CD4-positive, alpha-beta T cell treated with Interferon alpha-2 for 1 hour (primary cell): ENCODE measurements at places on chromosomes 1 and 21.

- no peak for DNase-seq
Observed at GRCh38 chr1:95086949-95087533, 14.3 kb upstream of the ALG14 start.

- no peak for DNase-seq
Observed at GRCh38 chr1:47661040-47661439, 223.2 kb downstream of the FOXD2 start.

GRCh38 chr21:20997311-20997635 is 936 bp upstream of the NCAM2 start:
- DNase-seq: no peak

DNA sequence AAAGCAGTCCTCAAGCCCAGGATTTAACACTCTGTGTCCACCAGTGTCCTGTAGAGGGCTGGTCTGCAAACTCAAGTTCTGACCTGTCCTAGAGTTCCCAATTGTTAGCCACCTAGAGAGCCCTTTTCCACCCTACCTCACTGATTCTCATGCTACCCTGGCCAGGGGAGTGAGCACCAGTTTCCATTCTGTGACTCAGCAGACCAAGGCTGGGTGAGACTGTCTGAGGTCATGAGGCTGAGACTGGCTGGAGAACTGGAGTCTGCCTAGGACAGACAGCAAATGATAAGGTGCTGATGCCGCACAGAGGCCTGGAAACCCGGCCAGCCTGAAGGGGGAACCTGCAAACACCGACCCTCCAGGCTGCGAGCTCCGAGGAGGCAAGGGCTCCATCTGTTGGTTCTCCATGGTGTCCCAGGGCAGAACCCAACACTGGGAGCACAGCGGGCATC is 13.7 kb downstream of the GLIS1 start:
- no peak for DNase-seq

- DNase-seq: no peak
Observed at GRCh38 chr1:21069549-21069948, 107.1 kb downstream of the EIF4G3 start.

GRCh38 chr1:198072177-198072576 is 84.6 kb upstream of the NEK7 start:
- DNase-seq: no peak

DNA sequence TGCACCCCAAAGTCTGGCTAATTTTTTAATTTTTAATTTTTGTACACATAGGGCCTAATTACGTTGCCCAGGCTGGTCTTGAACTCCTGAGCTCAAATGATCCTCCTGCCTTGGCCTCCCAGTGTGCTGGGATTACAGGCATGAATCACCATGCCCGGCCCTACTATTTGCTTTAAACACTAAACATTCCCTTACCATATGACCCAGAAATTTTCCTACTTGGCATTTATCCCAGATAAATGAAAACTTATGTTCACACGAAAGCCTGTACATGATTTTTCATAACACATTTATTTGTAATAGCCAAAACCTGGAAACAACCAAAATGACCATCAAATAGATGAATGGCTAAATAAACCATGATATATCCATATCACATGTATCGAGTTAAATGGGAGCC is 35.8 kb downstream of the NDUFS5 start:
- DNase-seq: no peak

GRCh38 chr1:103441342-103441741 is 84.2 kb upstream of the RNPC3 start:
- no peak for DNase-seq

DNA sequence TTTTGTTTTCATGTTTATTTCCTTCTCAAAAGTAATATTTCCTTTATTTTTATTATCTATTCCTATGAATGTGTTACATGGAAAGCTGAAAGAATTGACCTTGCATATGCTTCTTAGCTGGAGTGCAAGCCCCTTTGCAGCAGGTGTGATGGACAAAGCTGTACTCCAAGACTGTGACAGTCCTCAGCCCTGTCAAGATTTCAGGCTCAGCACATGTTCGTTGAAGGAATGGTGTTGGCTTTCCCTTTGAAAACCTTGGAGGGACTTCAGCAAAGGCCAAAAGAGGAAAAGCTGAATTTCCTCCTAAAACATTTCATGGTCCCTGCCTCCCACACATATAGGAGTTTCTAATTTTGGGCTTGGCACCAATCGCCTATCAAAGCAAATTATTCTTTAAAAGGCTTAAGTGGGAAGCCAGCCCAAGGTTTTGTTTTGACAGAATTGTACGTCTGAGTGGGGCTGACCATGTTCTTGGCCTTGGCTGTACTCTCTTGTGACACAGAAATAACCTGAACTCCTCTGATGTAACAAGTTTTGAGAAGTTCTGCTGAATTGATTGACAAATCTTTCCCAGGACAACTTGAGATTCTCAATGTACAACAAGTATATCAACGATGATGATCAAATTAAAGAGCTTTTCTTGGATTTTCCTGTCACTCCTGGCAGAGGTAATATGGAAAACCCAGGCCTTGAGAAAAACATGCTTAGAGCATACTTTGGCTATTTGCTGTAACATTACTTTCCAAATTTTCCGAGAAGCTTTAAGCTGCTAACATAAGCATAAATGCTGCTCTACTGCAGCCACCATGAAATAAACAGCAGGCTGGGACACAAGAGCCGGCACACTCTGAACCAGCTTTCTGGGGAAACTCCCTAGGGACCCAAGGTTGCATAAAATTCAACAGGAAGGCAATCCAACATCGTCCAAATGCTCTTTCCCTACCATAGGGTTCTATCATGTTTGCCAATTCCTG is 135.7 kb upstream of the ZNF648 start:
- DNase-seq: no peak

DNA sequence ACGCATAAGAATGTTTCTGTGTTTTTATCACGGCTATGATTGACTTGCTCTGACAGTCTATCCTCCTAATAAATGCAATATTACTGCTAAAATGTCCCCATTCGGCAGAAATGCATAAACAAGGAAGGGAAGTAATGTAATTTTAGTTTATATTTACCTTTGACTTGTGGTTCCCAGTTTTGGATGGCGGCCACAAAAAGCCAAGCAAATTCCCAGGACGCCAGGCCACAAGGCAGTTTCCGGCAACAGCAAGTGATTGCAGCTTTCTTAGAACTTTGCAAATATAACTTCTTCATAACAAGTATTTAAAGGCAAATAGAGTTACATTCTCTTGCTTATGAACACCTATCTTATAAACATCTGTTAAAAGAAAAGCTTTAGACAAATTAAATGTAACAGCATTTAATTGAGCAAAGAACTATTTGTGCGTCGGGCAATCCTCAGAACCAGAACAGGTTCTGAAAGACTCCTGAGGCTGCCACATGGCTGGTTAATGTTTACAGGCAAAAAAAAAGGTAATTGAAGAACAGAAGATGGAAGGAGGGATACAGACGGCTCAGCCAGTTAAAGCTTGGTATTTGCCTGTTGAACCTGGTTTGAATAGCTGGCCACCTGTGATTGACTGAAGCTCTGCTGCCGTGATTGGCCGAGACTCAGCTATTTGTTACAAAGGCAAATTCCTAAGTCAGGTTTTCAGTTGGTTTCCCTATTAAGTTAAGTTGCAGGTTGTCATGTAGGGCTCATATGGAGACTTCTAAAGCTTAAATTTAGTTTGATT is 80.8 kb downstream of the C21orf91 start:
- no peak for DNase-seq

- no peak for DNase-seq
Observed at GRCh38 chr1:13661539-13661938, 38.4 kb upstream of the PRDM2 start.

DNA sequence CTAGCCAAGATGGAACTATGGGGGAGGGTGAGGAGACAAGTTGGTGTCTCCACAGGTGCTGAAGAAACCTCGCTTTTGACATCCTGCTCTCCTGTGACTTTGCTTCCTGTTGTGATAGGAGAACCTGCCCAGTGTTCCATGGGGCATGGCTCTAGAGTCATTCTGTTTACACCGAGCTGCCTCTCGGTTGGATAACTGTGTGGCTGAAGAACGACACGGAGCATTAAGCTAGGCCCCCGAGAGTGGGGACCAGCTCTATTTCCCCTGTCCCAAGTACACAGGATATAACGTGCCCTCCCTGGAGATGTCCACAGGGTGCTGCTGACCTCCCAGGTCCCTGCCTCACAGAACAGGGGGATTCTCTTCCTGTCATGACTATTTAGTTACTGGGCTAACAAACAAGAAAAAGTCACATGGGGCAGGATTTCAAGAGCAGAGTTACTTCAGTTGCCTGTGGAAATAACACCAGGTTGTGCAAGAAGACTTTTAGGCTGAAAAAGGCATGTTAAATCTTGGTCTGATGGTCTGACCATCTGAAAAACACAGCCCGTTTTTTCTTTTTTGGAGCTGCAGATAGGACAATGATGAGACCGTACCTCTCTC is 29.4 kb upstream of the PPP2R5A start:
- peak; percentile 17 for DNase-seq

DNA sequence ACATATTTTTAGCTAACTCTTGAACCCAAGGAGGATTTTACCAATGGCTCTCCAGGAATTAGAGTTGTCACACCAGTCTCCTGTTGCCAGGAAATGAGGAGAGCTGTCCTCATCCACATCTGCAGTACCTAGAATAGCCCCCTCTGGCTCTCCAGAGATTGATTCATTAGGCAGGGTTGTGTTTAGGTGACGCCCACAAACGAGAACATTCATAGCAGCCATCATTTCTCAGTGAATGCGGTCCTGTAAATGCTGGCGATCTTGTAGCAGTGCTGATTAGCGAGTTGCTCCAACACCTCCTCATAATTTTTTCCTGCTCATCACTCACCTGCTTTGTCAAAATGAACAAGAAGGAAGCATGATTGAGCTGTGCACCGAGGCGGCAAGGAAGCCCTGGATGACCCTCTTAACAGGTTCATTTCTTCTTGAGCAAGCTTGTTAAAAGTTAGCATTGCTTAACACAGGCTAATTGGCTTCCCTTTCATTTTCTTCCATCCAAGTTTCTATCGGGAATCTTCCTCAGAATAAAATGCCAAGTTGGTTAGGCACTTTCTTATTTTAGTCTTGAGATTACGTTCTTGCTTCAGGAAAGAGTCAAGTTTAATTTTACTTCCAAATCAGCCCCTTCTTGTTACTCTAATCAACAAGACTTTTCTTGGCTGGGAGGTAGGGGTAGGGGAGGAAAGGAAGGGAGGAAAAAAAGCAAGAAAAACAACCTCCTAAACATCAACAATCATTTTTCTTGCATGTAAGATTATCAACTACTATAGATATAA is 16.5 kb upstream of the KLHDC8A start:
- DNase-seq: no peak

DNA sequence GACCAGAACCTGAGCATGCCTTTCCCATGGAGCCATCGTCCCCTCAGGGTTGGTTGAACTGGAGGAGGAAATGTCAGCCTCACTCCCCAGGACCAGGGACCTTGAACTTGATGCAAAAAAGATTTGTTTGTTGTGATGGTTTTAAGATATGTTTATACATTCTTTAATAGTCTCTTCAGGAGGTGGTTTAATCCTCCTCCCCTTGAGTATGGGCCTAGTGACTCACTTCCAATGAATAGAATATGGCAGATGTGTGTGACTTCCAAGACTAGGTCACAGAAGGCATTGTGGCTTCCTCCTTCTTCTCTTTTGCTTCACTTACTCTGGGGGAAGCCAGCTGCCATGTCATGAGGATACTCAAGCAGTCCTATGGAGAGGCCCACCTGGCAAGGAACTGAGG is 81.7 kb upstream of the WNT4 start:
- no peak for DNase-seq

- peak; percentile 54 for DNase-seq
Observed at GRCh38 chr1:247409869-247410544, 6.0 kb upstream of the NLRP3 start.

DNA sequence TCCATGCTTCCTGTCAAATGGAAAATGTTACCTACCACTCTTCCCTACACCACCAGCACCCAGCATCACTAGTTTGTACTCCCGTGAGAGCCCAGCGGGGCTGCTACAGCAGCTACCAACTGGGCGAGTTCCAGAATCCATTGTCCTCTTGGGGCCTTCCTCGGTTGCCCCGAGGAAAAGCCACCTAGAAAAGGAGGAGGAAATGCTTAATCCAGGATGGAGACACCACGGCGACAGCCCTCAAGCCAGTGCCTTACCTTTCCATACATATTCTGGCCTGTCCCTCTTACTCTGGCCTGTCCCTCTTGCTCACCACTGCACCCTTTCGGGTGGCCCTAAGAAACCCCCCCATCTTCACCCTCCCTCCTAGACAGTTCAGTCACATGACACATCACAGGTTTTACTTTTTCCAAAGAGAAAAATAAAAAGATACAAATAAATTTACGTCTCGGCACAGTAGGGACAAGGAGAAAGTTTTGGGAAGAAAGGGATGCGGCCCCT is 478 bp downstream of the RIT1 start:
- no peak for DNase-seq

DNA sequence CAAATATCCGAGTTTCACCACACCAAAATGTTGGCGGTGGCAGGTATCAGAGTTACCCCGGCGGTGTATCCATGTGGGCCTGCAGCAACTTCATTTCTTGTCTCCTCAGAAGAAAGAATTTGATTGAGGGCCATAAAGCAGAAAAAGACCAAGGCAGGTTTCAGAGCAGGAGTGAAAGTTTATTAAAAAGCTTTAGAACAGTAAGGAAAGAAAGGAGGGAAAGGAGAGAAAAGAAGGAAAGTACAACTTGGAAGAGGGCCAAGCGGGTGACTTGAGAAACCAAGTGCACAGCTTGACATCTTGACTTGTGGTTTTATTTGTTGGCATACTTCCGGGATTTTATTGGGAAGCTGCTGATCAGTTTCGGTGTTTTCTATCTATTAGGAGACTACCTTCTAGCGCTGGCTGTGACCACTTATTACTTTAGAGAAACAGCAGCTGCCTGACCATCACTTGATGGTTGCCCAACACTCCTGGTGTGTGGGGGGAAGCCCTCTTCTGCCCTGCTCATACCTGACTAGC is 75.5 kb upstream of the RAB3GAP2 start:
- no peak for DNase-seq

DNA sequence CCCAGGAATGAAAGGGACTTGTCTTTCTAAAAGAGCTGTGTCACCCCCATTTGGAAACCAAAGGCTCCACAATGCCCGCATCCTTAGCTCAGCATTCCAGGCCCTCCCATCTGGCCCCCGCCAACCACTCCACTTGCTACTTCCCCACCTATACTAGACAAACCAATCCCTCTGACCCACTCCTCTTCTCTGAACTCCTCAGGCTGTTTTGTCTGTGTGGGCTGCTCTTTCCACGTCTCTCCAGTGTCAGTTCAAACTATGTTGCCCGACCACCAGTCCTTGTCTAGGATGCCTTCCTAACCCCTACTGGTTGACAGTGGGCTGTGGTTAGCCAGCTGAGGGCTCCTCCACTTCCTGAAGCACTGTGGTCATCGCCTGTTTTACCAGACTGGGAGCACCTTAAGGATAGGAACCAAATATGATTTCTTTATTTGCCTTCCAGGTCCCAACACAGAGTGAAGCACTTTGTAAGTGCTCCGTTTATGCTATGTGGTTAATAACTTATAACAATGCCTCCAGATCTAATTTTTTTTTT is 8.1 kb upstream of the COA7 start:
- no peak for DNase-seq

DNA sequence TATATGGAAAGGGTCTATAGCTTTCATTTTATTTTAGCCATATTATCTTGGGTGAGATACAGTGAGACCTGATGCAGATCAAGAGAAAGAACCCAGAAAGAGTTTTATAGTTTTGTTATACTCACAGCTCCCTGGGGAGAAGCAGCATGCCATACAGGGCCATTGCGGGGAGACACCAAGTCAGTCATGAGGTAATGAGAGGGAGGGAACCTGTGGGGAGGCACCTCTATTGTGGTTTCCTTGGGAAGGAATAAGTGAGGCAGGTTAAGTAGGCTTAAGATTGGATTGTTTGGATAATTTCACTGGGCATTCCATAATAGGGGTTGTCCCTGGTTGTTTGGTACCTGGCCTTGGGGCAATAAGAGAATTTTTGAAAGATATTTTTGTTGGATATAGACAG is 19.7 kb downstream of the AXDND1 start:
- DNase-seq: no peak

- no peak for DNase-seq
Observed at GRCh38 chr1:220769205-220769604, 17.5 kb upstream of the MTARC1 start.
